T-helper 2 cell treated with Interferon-gamma antibody and Interleukin-4, amounts not matched to agents 100 ng/mL and 5 ng/mL, for 36 hours (primary cell): ENCODE measurements at places on chromosomes 1 and 21. TPM values are rescaled to one million over a fixed set of nuclear protein-coding genes. Genes with fewer than 3 reads are reported as not detected.

Gene S100A1
- total RNA-seq: not detected in 2 replicates

Gene LCE1A
- total RNA-seq: not detected in 2 replicates

Gene RCSD1
- 176 and 177 TPM in 2 replicates for total RNA-seq

Gene IPP
- total RNA-seq: 12.0 and 12.2 TPM in 2 replicates

Gene TESK2
- total RNA-seq: 1.7 and 2.0 TPM in 2 replicates

Gene SLC19A2
- total RNA-seq: 7.1 and 7.5 TPM in 2 replicates

Gene PCBP3
- total RNA-seq: 5.1 and 5.9 TPM in 2 replicates

Gene CA14
- total RNA-seq: not detected in 2 replicates

Gene VAV3
- total RNA-seq: 2.5 and 3.1 TPM in 2 replicates

Gene DYNLT5
- not detected in 2 replicates for total RNA-seq

Gene GSTM5
- total RNA-seq: 0.14 and 0.18 TPM in 2 replicates

Gene DPYD
- 53.6 and 56.1 TPM in 2 replicates for total RNA-seq

Gene STXBP3
- total RNA-seq: 48.5 and 54.4 TPM in 2 replicates

Gene TMPRSS2
- total RNA-seq: not detected in 2 replicates

Gene ADCY10
- total RNA-seq: 0.14 and 0.16 TPM in 2 replicates

Gene NPHS2
- total RNA-seq: not detected in 2 replicates

Gene CNKSR1
- total RNA-seq: 5.9 and 7.2 TPM in 2 replicates

Gene CLCA1
- total RNA-seq: not detected in 2 replicates

Gene CHI3L1
- not detected in 2 replicates for total RNA-seq

Gene LDLRAD1
- total RNA-seq: not detected in 2 replicates

Gene C1orf94
- not detected in 2 replicates for total RNA-seq

Gene ILDR2
- total RNA-seq: 8.5 and 13.6 TPM in 2 replicates

Gene MLLT11
- total RNA-seq: 3.4 and 4.0 TPM in 2 replicates

Gene LCE5A
- not detected in 2 replicates for total RNA-seq

Gene C4BPA
- total RNA-seq: not detected in 2 replicates

Gene NUP210L
- total RNA-seq: 0.05 and 0.09 TPM in 2 replicates

Gene FMO1
- not detected in 2 replicates for total RNA-seq

Gene FDPS
- 210 TPM in 2 replicates for total RNA-seq

Gene ATAD3C
- 0.16 and 0.93 TPM in 2 replicates for total RNA-seq

Gene GJB3
- total RNA-seq: not detected in 2 replicates

Gene ACOT11
- 2.0 TPM in 2 replicates for total RNA-seq

Gene PGLYRP4
- not detected in 2 replicates for total RNA-seq

Gene CD164L2
- total RNA-seq: not detected in 2 replicates

Gene CAPN9
- total RNA-seq: not detected in 2 replicates

Gene NBPF4
- 0.23 and 0.95 TPM in 2 replicates for total RNA-seq

Gene CD84
- 40.8 and 43.9 TPM in 2 replicates for total RNA-seq

Gene TNFRSF4
- total RNA-seq: 46.0 and 47.8 TPM in 2 replicates

Gene S100A9
- not detected in 2 replicates for total RNA-seq

Gene CFAP74
- total RNA-seq: not detected in 2 replicates

Gene HTR6
- not detected in 2 replicates for total RNA-seq

Gene CYP4B1
- not detected in 2 replicates for total RNA-seq

Gene PRKAA2
- not detected in 2 replicates for total RNA-seq

Gene PIGR
- total RNA-seq: not detected in 2 replicates

Gene MYOM3
- not detected in 2 replicates for total RNA-seq

Gene COQ8A
- total RNA-seq: 24.3 and 29.3 TPM in 2 replicates

Gene CD1D
- total RNA-seq: not detected in 2 replicates

Gene LEFTY2
- not detected in 2 replicates for total RNA-seq

Gene KRTAP24-1
- not detected in 2 replicates for total RNA-seq

Gene CSF1
- 75.0 and 76.4 TPM in 2 replicates for total RNA-seq

Gene XCL1
- 0.91 and 1.1 TPM in 2 replicates for total RNA-seq
